ENCODE measurements at places on chromosomes 2 and 18.

GRCh38 chr2:109187711-109188495, 58.9 kb downstream of the SH3RF3 start:
- DNase-seq: no peak

DNA sequence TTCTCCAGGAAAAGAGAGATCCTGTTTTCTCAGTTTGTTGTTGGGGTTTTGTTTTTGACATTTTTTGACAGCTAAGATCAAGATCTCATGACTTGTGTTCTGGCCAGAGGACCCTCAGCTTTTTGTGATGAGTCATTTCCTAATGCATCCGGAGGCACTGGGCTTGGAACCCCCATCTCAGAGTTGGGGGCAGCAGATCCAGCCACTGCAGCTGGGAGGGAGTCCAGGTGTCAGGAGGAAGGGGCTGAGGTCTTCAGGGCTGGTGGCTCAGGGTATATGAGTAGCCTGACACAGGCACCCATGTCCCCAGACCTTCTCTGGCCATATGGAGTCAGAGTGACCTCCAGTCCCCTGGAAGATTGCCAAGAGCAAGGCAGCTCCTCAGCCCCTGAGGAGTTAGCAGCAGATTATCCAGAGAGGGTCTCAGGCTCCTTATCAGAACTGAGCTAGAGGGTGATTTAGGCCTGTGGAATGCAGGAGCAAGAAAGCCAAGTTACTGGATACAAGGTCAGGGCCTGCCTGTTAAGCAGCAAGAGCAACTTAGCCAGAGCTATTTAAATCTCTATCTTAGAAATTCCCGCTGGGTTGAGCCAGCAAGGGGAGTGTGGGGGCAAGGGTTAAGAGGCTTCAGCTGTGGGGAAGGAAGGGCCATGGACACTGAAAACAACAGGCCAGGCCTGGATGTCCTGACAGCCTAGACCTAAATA, 62.4 kb downstream of the TANC1 start:
- no peak for DNase-seq

GRCh38 chr2:151937966-151938365, 109.7 kb upstream of the ARL5A start:
- no peak for DNase-seq

GRCh38 chr2:176999301-176999700, 213.3 kb upstream of the HNRNPA3 start:
- DNase-seq: no peak

- no peak for DNase-seq
Observed at GRCh38 chr18:5628512-5629255, 84.9 kb upstream of the EPB41L3 start.

DNA sequence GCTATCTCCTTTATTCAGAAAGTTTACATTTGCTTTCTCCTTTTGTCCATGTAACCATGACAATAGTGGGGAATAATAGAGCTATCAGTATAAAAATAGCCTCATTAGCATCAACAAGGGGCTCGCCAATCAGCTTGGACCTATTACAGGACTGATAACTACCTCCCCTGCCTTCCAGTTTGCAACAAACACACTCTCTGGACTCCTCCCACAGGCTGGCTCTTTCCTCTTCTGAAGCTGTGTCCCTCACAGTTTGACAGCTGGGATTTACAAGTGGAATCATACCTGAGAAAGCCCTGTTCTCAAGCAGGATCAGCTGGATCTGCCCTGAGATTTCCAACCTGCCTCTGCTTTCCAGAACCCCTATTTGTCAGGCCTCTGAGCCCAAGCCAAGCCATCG, 162.5 kb downstream of the GRB14 start:
- DNase-seq: no peak

- DNase-seq: no peak
Observed at GRCh38 chr2:239169311-239170048, 231.3 kb downstream of the HDAC4 start.

GRCh38 chr2:47487498-47487875, 84.5 kb downstream of the MSH2 start:
- no peak for DNase-seq

GRCh38 chr2:152635635-152636298, 81.5 kb downstream of the PRPF40A start:
- DNase-seq: peak; percentile 39

GRCh38 chr2:157182204-157182709, 75.2 kb upstream of the GALNT5 start:
- DNase-seq: no peak

DNA sequence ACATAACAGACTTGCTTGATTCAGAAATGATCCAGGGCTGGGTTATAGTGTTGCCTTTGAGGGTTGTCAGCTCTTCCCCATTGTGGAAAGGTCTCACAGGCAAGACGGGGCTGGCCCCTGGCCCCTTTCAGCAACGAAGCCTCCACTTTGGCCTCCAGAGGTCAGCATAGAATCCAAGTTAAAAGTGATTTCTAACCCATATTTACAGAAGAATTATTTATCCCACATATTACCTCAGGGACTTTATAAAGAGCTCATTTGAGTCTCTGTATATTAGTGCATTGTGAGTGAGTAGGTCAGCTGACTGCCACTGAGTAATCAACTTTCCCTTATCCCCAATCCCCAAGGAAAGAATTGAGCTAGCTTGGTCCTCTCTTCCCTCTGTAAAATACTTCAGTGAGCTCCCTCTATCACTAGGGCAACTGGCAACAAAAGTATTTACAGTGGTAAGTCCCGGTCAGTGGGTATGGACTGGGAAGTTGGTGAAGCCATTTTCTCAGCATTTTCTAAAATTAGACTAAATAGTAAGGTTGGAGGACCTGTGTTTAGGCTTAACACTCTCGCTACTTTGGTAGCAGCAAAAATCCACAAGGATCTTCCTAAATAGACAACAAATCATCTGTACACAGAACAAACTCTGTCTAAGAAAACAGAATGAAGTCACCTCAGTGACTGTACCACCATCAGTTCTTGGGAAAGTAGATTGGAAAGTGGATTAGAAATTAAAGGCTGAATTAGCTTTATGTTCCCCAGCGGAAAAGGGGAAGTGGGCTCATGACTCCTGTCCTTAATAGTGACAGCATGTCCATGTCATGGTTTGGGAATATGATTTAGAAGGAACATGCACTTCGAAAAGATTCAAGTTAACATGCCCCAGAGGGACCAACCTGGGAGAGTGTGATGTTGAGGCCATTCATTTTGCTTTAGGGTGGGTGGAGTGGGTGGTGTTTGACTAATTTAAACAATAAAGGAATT, 171.0 kb upstream of the SIX3 start:
- DNase-seq: no peak

DNA sequence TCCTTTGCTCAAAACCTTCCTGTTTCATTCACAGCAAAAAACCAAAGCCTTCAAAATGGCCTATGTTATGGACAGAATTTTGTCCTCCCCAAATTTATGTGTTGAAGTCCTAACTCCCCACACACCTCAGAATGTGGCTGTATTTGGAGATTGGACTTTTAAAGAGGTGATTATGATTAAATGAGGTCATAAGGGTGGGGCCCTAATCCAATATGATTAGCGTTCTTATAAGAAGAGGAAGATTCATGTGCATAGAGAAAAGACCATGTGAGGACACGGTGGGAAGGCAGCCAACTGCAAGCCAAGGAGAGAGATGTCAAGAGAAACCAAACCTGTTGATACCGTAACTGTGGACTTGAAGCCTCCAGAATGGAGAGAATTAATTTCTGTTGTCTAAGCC, 4.6 kb upstream of the ZNF638 start:
- DNase-seq: no peak

DNA sequence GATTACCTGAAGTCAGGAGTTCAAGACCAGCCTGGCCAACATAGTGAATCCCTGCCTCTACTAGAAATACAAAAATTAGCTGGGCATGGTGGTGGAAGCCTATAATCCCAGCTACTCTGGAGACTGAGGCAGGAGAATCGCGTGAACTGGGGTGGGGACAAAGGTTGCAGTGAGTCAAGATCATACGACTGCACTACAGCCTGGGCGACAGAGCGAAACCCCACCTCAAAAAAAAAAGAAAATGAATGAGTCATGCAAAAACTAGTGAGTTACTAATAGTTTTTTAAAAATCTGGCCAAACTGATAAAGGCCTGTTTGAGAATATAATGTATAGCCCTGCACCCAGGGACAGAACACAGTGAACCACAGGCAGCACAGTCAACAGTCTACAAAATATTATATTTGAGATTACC, 17.5 kb downstream of the AFG3L2 start:
- DNase-seq: no peak
